Kidney (tissue), 22 donors: ENCODE measurements at places on chromosomes 11 and 22. TPM values are rescaled to one million over a fixed set of nuclear protein-coding genes. Genes with fewer than 3 reads are reported as not detected.

GRCh38 chr11:128532016-128532571 is 55.3 kb downstream of the ETS1 start:
- H3K27me3 ChIP-seq: no peaks in the 10 kb centered on the region
- no peak for DNase-seq
- H3K4me3 ChIP-seq: no peak overlapping the region
- no peaks in the 10 kb centered on the region for H3K4me1 ChIP-seq
- H3K36me3 ChIP-seq: no peaks in the 10 kb centered on the region
- no peak overlapping the region for H3K27ac ChIP-seq

- DNase-seq: no peak
- peaks cover 2% of the 10 kb centered on the region for H3K4me1 ChIP-seq
- H3K27ac ChIP-seq: no peak overlapping the region
- no peaks in the 10 kb centered on the region for H3K27me3 ChIP-seq
- no peak overlapping the region for H3K4me3 ChIP-seq
- no peaks in the 10 kb centered on the region for H3K36me3 ChIP-seq
Observed at GRCh38 chr11:95599959-95600586, 189.5 kb downstream of the FAM76B start.

- peak; percentile 42 for DNase-seq
- H3K4me3 ChIP-seq: no peak overlapping the region
- no peaks in the 10 kb centered on the region for H3K36me3 ChIP-seq
- no peaks in the 10 kb centered on the region for H3K27me3 ChIP-seq
Observed at GRCh38 chr11:87942786-87943185, 232.5 kb downstream of the RAB38 start.

GRCh38 chr11:47156333-47156732 is 20.3 kb downstream of the ARFGAP2 start:
- no peaks in the 10 kb centered on the region for H3K36me3 ChIP-seq
- no peak overlapping the region for H3K4me3 ChIP-seq
- H3K27me3 ChIP-seq: no peaks in the 10 kb centered on the region
- H3K4me1 ChIP-seq: no peaks in the 10 kb centered on the region
- H3K27ac ChIP-seq: no peak overlapping the region
- no peak for DNase-seq

- H3K4me3 ChIP-seq: no peak overlapping the region
- no peak overlapping the region for H3K27ac ChIP-seq
- H3K4me1 ChIP-seq: no peaks in the 10 kb centered on the region
- H3K27me3 ChIP-seq: no peaks in the 10 kb centered on the region
- DNase-seq: no peak
Observed at GRCh38 chr11:109048098-109048497, 373.9 kb upstream of the C11orf87 start.

DNA sequence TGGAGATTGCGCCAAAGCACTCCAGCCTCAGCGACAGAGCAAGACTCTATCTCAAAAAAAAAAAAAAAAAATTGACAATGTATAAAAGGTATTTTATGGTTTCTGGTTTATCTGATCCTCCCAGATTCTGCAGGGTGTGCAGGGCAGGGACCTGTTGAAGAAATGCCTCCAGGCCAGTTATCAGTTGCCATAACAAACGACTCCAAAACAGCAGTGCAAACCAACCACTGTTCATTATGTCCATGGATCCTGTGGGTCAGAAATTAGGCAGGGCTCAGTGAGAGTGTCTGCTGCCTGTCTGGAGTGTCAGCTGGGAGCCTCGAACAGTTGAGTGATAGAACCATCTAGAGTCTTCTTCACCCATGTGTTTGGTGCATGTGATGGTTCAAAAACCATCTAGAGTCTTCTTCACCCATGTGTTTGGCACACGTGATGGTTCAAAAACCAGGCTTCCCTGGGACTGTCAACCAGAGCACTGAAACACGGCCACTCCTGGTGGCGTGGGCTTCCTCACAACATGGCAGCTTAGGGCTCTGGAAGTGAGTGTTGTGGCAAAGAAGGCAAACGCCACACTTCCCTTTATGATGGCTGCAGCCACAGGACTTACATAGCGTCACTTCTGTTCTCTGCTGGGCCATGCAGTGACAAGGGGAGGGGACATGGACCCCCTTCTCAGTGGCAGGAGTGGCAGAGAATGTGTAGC is 115.1 kb upstream of the CRYBB3 start:
- H3K27me3 ChIP-seq: no peaks in the 10 kb centered on the region
- no peaks in the 10 kb centered on the region for H3K36me3 ChIP-seq
- H3K4me1 ChIP-seq: peaks cover 11% of the 10 kb centered on the region
- no peak overlapping the region for H3K4me3 ChIP-seq
- no peak overlapping the region for H3K27ac ChIP-seq

- DNase-seq: peak; percentile 35
- no peak overlapping the region for H3K4me3 ChIP-seq
- no peaks in the 10 kb centered on the region for H3K4me1 ChIP-seq
Observed at GRCh38 chr11:24234822-24235508, 261.9 kb upstream of the LUZP2 start.

The RIMBP3B gene
- total RNA-seq: 0.16 TPM

GRCh38 chr11:9527481-9528135 is 45.9 kb upstream of the WEE1 start:
- peaks cover 5% of the 10 kb centered on the region for H3K36me3 ChIP-seq
- DNase-seq: no peak
- no peak overlapping the region for H3K27ac ChIP-seq
- no peak overlapping the region for H3K4me3 ChIP-seq
- no peaks in the 10 kb centered on the region for H3K27me3 ChIP-seq

The TPP1 gene
- 84.2 TPM for total RNA-seq

The CHEK1 gene
- 4.9 TPM for total RNA-seq

- H3K36me3 ChIP-seq: no peaks in the 10 kb centered on the region
- H3K4me3 ChIP-seq: peak overlapping the region; percentile 28
- H3K27me3 ChIP-seq: no peaks in the 10 kb centered on the region
- peak; percentile 36 for DNase-seq
- H3K27ac ChIP-seq: peak overlapping the region; percentile 20
Observed at GRCh38 chr11:125170001-125170509, 5.5 kb downstream of the PKNOX2 start.

DNA sequence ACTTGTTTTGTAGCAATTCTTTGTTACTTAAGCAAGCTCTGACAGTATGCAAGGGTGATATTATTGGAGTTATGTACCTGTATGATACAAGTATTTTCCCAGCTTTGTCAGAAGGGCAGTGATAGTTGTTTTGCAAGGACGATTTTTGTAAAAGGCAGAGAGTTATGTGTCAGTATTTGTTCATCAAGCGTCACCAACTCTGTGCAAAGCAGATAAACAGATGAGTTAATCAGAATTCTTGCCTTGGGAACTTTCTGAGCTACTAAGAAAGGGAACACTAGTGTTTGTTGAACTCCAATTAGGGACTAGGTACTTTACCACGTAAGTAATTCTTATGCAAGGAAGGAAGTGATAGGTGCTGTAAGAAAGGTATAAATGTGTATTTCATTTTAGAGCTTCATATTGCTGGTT is 1.4 kb downstream of the USP47 start:
- H3K27ac ChIP-seq: peak overlapping the region; percentile 99
- no peaks in the 10 kb centered on the region for H3K27me3 ChIP-seq
- H3K4me3 ChIP-seq: peak overlapping the region; percentile 75

The CCDC157 gene
- total RNA-seq: 5.1 TPM

DNA sequence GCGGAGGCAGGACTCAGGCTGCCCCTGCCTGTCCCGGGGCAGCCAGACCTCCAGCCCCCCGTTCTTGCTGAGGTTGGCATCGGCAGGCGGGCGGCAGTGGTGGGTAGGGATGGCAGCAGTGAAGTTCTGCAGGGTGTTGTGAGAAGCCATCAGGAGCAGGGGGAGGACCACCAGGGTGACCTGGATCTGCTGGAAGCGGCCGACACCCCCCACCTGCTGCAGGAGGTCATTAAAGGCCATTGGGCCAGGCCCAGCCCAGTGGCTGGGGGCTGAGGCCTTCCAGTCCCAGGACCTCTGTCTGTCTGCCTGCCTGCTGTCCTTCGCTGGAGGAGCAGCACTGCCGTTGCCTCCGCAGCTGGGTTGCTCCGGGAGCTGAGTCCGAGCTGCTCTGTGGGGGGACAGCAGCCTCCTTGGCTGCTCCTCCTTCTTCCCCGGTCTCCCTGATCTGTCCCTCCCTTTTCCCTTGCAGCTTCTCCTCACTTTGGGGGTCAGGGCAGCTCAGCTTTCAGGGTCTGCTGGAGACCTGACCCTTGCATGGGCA is at the start of gene SLC22A6:
SLC22A6 (minus strand) TSS at position 517 of the 541 bp plus-strand sequence; CDS start at position 240, 277 bp downstream.
- H3K27me3 ChIP-seq: no peaks in the 10 kb centered on the region
- peak within 1 kb of the TSS; percentile 88 for H3K27ac ChIP-seq
- peaks cover 21% of the 10 kb centered on the region for H3K36me3 ChIP-seq
- peak within 1 kb of the TSS; percentile 68 for H3K4me3 ChIP-seq
- no peak for DNase-seq
- peaks cover 2% of the 10 kb centered on the region for H3K4me1 ChIP-seq

DNA sequence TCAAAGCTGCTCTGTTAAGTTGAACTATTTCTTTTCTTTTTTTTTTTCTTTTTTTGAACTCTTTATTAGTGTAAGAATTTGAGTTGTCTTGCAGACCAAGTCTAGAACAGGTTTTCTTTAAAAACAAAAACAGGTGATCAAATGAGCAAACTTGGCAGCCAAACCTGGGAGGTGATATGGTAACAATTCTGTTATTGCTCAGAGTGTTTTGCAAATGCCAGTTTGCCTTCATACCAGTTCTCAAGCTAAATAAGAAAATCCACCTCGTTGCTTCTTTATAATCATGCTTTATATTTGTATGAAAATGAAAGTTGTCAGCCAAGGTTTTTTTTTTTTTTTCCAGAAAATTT is 76.9 kb downstream of the DEPDC5 start:
- no peak overlapping the region for H3K27ac ChIP-seq
- peaks cover 15% of the 10 kb centered on the region for H3K36me3 ChIP-seq
- H3K27me3 ChIP-seq: no peaks in the 10 kb centered on the region
- no peak overlapping the region for H3K4me3 ChIP-seq

DNA sequence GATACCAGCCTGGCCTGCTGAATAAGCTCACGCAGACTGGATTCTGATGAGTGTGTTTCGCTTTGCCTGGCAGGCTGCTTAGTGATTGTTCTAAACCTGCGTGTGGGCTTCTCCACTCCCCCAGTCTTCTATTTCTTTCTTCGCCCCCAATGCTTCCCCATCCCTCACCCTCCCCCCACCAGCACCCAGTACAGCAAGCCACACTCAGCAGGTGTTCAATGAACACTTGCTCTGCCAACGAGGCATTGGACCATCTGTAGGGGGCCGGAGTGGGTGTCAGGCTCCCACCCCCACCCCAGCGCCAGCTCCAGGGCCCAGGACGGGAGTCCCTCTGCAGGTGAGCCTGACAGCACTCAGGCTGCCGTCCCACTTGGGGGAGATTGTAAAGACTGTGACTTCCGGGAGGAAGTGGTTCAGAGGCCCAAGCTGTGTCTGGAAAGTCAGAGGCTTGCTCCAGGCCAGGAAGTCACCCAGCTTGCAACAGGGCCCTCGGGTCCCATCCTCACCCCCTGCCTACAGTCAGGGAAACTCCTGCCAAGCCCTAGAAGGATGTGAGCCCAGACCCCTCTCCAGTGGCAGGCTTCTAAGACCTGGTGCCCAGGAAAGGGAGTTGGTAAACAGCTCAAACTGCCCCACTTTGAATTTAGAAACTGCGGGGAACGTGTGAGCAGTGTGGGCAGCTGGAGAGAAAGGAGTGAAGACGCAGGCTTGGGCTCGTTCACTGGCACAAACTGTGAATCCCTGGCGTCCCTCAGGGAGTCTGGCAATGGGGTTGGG is 66.3 kb upstream of the PRDM11 start:
- no peak overlapping the region for H3K4me3 ChIP-seq
- no peaks in the 10 kb centered on the region for H3K27me3 ChIP-seq
- no peaks in the 10 kb centered on the region for H3K4me1 ChIP-seq
- H3K27ac ChIP-seq: no peak overlapping the region

DNA sequence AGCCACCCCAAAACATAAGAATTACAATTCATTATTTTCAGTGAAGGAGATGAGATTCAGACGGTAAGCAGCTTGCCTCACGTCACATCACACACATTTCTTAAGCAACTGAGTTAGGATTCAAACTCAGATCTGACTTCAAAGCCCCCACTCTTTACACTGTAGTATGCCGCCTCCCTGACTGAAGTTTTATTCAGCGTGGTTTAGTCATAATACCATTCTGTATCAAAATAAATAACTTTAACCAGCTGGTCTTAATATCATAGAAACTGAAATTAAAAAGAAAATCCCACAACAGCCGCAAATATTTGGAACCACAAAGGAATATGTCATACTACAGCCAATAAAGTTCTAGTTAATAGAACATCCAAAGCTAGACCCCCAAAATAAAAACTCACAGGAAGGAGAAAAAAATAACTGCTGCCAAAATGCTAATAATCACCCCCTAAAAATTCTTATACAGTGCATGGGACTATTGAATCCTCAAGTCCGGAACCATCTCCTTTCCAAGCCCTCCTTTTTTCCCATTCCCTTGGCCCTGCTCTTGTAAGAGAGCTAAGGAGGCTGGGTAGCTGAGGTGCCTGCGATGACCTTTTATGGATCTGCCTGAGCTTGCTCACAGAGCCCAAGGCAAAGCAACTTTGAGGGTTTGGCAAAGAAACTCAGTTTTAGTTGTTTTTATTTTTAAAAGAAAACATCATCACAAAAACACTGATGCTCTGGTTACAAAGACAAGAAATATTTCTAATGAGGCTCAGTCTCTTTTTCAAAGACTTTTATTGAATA is 334.5 kb downstream of the TTC28 start:
- no peak for DNase-seq
- no peak overlapping the region for H3K4me3 ChIP-seq
- H3K4me1 ChIP-seq: no peaks in the 10 kb centered on the region
- H3K36me3 ChIP-seq: no peaks in the 10 kb centered on the region
- no peaks in the 10 kb centered on the region for H3K27me3 ChIP-seq

- H3K36me3 ChIP-seq: no peaks in the 10 kb centered on the region
- H3K4me1 ChIP-seq: no peaks in the 10 kb centered on the region
- H3K27ac ChIP-seq: no peak overlapping the region
Observed at GRCh38 chr11:104051778-104052177, 15.3 kb downstream of the DDI1 start.

DNA sequence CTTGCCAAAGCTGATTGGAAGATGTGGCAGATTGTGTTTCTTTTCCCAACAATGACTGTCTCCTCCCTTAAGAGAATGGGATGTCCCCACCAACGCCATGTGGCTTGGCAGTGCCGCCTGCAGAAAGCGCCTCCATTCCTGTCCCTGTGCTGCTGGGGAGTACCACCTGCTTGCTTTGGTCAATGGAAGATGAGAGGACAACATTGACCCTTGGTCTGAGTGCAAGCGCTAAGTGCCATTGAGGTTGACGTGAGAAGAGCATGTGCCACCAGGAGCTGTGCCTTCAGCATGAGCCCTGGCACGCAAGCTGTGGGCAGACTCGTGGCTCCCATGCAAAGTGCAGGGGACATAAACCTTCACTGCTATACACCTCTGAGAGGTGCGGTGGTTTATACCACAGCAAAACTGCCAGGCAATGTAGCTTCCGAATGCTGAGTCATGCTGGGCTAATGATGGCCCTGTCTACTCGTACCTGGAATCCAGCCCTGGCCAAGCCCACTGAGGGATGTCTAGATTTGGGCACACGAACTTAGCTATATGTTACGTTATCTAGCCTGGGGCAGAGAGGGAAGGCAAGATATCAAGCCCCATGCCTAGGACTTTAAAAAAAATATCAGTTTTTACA is 41.9 kb downstream of the MYEOV start:
- no peak overlapping the region for H3K4me3 ChIP-seq
- H3K4me1 ChIP-seq: no peaks in the 10 kb centered on the region
- no peaks in the 10 kb centered on the region for H3K36me3 ChIP-seq

- DNase-seq: peak; percentile 76
- no peaks in the 10 kb centered on the region for H3K36me3 ChIP-seq
- H3K27ac ChIP-seq: no peak overlapping the region
- H3K4me1 ChIP-seq: peaks cover 2% of the 10 kb centered on the region
- no peak overlapping the region for H3K4me3 ChIP-seq
Observed at GRCh38 chr22:43346521-43346929, 3.4 kb upstream of the SCUBE1 start.
